Ureter (tissue), 1 donor: ENCODE measurements at places on chromosomes 13 and 19. TPM values are rescaled to one million over a fixed set of nuclear protein-coding genes. Genes with fewer than 3 reads are reported as not detected.
A peak's percentile ranks its signal among the peaks of the same experiment; 100 is the strongest.

GRCh38 chr19:8302734-8303133 is 5.4 kb downstream of the CD320 start:
- peak; percentile 31 for DNase-seq

GRCh38 chr13:93775507-93776108 is 549.0 kb downstream of the GPC6 start:
- DNase-seq: no peak

- no peak for DNase-seq
Observed at GRCh38 chr19:14150041-14150769, 13.8 kb upstream of the ASF1B start.

GRCh38 chr19:38850976-38851621 is 1.3 kb upstream of the HNRNPL start:
- DNase-seq: peak; percentile 70

Gene KLF5
- 185 TPM for total RNA-seq

Gene VSIG10L
- total RNA-seq: 2.1 TPM

DNA sequence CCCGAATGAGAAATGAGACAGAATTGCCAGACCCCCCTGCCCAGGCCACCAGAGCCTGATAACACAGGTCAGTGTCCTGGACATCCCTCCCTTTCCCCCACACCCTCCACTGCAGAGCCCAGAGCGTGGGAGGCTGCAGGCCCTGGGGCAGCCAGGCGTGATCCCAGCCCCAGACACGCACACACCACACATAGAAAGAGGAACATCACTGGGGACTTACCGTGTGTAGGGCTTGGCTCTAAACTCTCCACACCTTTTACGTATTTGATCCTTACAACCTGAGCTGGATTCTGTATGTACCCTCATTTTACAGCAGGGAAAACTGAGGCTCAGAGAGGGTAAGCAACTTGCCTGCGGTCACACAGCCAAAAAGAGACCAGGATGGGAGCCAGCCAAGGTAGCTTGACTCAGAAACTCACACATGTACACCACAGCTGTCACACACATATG is 334 bp upstream of the ANGPTL6 start:
- DNase-seq: no peak

Gene APOC4
- not detected for total RNA-seq

Gene SLITRK5
- 0.49 TPM for total RNA-seq

DNA sequence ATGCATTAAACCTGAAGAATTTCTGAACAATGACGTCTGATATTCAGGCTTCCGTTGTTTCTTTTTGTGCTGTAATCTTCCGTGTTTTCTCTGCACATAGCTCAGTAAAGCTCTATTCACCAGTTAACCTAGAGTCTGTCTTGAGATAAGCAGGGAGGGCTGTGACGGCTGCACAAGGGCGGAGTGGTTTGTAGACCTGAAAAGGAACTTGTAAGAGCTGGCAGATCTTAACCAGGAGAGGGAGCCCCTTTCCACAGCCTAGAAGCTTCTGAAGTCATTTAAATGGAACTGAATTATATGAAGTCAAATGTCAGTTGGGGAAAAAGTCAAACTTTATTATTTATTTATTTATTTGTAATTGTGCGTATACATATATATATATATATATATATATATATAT is 27.5 kb downstream of the DPRX start:
- peak; percentile 71 for DNase-seq

GRCh38 chr19:2032296-2032941 is 16.9 kb upstream of the BTBD2 start:
- DNase-seq: peak; percentile 98

- DNase-seq: peak; percentile 89
Observed at GRCh38 chr19:3154957-3155736, 19.3 kb downstream of the GNA15 start.

- no peak for DNase-seq
Observed at GRCh38 chr19:19540715-19541515, 2.9 kb downstream of the CILP2 start.

Gene ZNF729
- total RNA-seq: not detected

DNA sequence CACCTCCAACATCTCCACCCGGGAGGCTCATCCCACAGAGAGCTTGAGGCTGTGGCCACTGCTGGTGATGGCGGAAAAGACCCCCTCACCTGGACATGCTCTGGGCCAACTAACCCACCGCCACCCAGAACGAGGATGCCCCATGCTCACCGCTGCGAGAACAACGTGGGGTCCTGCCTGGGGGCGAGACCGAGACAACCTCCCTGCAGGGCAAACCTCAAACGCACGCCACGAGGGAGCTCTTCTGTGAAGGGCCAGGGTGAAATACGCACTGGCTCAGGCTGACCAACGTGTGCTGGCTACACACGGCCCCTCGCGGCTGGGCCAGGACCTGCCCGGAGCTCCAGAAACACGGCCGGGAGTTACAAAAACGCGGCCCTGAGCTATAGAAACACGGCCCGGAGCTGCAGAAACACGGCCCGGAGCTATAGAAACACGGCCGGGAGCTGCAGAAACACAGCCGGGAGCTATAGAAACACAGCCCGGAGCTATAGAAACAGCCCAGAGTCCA is 19.0 kb upstream of the PLPP2 start:
- DNase-seq: peak; percentile 39

Gene OR7G1
- total RNA-seq: not detected

GRCh38 chr13:37914781-37915391 is 45.3 kb upstream of the TRPC4 start:
- DNase-seq: no peak

DNA sequence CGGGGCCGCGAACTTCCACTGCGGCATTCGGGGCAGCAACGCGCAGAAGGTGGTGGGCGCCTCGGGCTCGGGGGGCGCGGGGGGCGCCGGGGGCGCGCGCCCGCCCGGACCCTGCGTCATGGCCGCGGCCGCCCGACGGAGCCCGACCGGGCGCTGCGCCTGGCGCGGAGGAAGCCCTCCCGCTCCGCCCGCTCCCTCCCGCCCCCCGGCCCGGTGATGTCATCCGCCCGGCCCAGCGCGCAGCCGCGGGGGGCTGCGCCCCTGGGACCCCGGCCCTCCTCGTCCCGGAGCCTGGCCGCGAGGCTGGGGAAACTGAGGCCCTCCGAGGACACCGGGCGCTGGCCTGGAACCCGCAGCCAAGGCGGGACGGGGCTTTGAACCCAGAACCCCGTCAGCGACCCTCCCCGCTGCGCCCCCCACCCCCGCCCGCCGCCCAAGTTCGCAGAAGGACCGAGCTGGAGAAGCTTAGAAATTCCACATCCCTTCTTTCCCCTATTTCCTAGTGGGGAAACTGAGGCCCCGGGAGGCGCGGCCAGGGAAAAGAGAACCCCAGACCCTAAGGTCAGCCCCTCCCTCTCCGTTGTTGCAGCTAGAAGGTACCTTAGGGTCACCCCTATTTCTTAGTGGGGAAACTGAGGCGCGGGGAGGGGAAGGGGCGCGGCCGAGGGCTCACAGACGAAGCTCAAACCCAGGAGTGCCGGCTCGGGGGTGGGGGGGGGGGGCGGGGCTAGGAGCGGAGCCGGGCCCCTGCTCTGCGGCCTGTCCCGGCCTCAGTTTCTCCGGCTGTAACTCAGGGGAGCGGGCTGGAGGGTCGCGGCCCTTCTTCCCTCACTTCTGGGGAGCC is at the start of gene SHC2:
Gene SHC2 (minus strand): TSS at position 157 of the 844 bp plus-strand sequence. CDS start 37 bp downstream, at position 120.
- DNase-seq: no peak

DNA sequence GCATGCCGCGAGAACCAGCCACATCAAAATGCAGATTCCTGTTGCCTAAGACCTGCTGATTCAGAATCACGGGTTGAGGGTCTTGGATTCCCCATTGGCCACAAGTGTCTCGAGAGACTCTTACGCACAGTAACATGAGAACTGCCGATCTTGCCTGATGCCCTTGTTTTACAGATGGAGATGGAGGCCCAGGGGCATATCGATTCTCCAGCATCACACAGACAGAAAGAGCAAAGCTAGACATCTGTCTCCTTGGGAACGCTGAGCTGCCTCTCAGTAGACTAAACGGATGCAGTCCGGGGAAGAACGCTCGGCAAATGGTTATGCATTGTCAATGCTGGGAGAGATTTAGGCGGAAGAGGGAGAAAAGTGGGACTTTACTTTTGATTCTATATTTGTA is 5.4 kb downstream of the NLRP12 start:
- no peak for DNase-seq

Gene PLK5
- total RNA-seq: not detected

Gene ZNF497
- 1.6 TPM for total RNA-seq

GRCh38 chr19:6590827-6591319 is at the start of gene CD70:
CD70 (minus strand) TSS chr19:6591150; CDS start chr19:6591002, 148 bp downstream.
- DNase-seq: no peak

GRCh38 chr19:48469934-48470680 is 938 bp downstream of the CYTH2 start:
- DNase-seq: no peak

DNA sequence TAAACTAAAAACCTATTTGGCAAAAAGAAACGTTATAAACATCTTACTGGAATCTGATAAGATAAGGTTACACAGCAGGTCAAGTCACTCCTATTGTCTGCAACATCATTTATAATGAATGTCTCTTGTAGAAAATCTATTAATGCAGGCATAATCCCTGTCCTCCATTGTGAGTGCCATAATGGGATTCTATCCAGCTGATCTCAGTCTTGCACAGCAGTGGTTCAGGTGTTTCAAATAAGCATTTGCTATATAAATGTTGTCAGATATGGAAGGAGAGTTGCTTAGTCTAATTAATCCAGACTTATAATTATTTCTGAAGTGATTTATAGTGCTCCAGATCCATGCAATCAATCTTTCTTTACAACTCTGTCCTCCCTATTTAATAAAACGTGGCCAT is 186.5 kb upstream of the ATXN8OS start:
- DNase-seq: no peak

GRCh38 chr13:113273321-113273720 is 23.7 kb upstream of the LAMP1 start:
- no peak for DNase-seq

- no peak for DNase-seq
Observed at GRCh38 chr19:40523322-40524047, 53.2 kb upstream of the SHKBP1 start.

Gene PTH2
- not detected for total RNA-seq
